ENCODE measurements at places on chromosomes 12 and 14.

DNA sequence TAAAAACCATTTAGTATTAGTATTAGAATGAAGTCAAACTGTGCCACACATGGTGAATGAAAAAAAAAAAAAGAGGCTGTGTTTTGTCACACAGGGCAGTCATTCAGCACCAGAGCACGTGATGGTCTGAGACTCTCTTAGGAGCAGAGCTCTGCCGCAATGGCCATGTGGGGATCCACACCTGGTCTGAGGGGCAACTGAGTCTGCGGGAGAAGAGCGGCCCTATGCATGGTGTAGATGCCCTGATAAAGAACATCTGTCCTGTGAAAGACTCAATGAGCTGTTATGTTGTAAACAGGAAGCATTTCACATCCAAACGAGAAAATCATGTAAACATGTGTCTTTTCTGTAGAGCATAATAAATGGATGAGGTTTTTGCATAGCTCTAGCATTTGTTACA lies 12.2 kb upstream of the BDKRB1 start:
- DNase-seq = no peak

GRCh38 chr12:105315130-105315529 lies 15.4 kb upstream of the C12orf75 start:
- DNase-seq = no peak

DNA sequence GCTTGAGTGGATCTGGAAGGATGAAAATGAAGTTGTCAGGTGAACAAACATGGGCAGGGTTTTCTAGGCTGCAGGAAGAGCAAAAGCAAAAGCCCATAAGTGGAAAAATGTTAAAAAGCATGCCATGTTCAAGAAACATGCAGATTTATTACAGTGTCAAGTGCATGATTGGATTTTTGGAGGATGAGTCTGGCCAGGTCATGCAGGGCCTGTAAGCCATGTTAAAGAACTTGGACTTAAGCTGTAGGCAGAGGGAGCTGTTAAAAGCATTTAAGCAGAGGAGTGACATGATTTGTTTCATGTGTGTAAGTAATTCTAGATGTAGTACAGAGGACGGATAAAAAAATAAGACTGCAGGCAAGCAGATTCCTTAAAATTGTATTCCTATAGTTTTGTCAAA lies 16.3 kb upstream of the SINHCAF start:
- no peak for DNase-seq

DNA sequence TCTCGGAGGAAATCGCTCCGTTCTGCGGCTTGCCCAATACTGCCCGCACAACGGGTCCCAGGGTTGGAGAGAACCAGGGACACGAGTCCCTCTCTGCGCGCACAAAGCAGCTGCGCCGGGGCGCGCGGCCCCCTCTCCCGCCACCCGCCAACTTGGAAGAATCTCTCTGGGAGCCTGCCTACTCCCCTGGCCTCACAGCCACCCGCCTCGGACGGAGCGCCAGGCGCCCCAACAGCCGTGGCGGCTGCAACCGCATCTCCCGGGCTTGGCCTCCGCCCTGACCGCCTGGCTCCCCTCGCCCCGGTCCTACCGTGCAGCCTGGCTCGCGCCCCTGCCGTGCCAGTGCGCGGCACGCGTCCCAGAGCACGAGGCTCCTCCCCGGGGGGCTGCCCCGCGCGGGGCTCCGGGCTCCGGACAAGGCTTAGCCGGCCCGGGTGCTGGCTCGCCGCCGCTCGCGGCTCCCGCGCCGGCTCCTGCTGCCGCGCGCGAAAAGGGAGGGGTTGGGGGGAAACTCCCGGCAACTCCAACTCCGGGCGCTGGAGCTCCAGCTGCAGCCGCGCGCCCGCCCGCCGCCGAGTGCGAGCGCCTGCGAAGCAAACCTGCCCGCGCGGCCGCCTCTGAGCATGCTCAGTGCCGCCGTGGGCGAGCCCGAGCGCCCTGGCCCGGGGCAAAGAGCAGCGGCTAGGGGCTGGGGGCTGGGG lies at the start of gene STXBP6:
Gene STXBP6, minus strand, starts transcription at position 580 of the 701 bp plus-strand sequence. CDS start 75,329 bp downstream, outside the sequence.
- DNase-seq = peak; percentile 74

- DNase-seq = no peak
Observed at GRCh38 chr14:104382361-104383087, 197.0 kb upstream of the C14orf180 start.

DNA sequence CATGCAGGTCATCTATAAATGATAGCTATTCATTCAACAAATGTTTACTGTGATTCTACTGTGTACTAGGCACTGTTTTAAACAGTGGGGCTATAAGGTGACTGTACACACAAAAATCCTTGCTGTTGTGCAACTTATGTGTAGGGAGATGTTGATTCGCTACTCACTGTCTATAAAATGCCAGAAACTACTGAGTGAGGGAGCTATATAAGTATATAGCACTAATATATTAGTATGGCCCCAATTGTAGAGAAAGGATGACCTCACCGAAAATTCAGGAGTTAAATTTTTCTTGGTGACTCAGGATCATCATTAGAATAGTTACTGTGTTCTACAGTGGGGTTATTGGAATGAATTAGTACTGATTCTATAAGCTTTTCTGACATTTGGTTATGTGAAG lies 117.4 kb downstream of the TGFB3 start:
- no peak for DNase-seq

- DNase-seq = no peak
Observed at GRCh38 chr12:109016978-109017377, 3.9 kb downstream of the SVOP start.

DNA sequence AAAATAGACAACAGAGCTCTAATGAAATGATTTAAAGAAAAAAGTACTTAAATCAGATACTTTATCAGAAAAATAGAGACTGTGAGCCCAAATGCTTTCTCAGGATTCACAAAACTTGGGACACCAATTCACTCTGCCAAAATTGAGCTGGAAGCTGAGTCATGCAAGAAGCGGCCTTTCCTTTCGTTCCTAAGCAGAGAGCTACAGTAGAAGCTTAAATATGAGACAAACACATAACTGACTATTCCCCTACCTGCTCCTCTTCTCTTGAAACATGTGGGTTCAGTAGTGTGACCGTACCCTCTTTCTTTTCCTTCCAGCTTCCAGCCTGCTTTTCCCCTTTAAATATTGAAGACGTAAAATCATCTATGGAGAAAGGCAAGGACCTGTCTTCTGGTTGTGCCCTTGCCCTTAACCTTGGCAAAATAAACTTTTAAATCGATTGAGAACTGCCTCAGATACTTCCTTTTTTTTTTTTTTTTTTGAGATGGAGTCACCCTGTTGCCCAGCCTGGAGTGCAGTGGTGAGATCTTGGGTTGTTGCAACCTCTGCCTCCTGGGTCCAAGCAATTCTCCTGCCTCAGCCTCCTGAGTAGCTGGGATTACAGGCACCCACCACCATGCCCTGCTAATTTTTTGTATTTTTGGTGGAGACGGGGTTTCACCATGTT lies 4.4 kb upstream of the SDS start:
- no peak for DNase-seq

DNA sequence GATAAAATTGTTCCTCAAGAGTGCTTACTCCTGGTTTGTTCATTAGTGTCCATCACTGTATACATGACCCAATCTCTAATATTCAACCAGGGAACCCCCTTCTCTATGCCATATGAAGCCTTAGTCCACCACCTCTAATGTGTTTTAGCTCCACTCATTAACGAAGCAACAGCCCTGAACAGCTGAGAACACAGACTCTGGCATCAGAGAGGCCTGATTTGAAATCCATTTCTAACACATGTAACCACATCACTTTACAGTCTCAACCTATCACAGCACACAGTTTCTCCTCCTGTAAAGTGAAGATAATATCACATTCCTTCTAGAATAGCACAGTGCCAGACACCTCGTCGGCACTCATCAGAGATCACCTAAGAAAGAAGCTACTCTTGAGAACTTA lies 64.3 kb downstream of the C2CD5 start:
- no peak for DNase-seq

DNA sequence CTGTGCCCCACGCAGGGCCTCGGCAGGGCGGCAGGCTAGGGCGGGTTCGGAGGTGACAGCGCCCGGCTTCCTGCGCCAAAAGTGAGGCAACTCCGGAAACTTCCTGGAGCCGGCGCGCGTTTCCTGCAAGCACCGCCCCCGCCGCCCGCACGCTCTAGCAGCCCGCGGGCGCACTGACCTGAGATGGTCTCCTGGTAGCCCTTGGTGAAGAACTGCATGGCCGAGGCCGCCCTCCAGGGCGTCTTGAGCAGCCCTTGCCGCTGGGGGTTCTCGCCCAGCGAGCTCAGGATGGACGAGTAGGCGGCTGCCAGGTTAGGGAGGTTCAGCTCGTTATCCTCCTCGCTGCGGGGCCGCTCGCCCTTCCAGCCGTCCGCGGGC lies 494 bp downstream of the GCH1 start:
- DNase-seq = peak; percentile 70

GRCh38 chr12:13337791-13338190 lies 141.3 kb downstream of the EMP1 start:
- DNase-seq = no peak

DNA sequence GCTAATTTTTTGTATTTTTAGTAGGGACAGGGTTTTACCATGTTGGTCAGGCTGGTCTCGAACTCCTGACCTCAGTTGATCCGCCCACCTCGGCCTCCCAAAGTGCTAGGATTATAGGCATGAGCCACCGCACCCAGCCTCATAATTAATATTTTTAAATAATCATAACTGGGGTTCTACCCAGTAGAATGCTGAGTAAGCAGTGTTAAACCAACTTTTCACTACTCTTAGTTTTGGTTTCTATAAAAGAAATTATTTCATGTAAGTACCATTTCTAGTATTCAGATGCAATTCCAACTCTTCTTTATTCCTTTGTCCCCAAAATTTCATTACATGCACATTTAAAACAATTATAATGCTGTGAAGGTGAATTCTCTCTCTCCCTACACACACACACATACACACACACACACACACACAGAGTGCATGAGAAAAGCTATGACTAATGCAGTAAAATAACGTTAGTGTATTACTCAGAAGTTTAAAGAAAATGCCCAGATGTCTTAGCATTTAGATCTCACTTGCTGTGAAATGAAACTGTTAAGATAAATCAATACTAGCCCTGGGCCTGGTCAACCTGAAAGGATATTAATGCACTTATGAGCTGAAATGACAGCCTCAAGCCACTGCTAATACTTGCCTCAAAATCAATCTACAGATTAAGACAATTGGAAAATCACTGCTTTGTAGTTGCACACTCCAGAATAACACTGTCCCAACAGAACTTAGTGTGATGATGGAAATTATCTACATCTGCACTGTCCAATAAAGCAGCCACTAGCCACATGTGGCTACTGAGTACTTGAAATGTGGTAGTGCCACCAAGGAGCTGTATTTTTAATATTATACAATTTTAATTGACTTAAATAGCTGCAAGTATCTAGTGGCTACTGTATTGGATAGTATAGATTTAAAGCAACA lies 36.0 kb downstream of the PTPN21 start:
- DNase-seq = no peak

GRCh38 chr12:2295941-2296461 lies 243.2 kb downstream of the CACNA1C start:
- DNase-seq = no peak

- DNase-seq = no peak
Observed at GRCh38 chr14:56752428-56752827, 57.9 kb downstream of the OTX2 start.

GRCh38 chr12:54700301-54700700 lies 52.1 kb upstream of the DCD start:
- no peak for DNase-seq

DNA sequence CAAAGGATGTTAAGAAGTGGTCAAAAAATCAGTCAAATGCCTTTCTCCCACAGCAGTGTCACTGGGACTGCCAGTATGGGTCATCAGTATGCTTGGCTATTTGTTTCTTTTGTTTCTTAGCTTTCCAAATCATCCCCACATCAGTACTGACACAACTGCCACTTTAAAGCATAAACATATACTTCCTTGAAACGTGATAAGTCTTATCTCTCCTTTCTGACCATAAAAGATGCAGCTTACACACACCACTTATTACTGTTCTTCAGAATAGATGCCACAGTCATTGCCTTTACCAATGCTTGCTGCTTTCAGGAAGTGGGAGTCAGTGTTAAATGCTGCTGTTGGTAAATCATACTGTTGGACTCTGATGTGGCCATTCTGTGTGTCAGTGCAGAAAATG lies 18.6 kb upstream of the GARIN2 start:
- no peak for DNase-seq

GRCh38 chr12:13379531-13380188 lies 183.1 kb downstream of the EMP1 start:
- DNase-seq = no peak

- no peak for DNase-seq
Observed at GRCh38 chr12:102419094-102419764, 61.1 kb downstream of the IGF1 start.

GRCh38 chr14:77741438-77741837 lies 19.5 kb downstream of the SNW1 start:
- no peak for DNase-seq

DNA sequence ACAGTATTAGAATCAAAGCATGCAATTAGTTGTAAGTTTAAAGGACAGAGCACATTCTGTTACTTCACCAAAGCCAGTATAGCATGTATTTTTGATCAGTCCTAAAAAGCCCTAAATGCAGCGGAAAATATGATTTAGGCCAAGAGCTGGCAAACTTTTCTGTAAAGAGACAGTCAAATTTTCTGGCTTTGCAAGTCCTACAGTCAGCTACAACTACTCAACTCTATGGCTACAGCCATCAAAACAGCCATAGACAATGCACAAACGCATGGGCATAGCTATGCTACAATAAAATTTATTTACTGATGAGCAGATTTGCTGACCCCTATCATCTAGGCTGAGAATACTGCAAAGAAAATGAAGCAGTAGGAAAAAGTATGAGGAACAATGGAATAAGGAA lies 52.9 kb downstream of the ATXN2 start:
- no peak for DNase-seq

DNA sequence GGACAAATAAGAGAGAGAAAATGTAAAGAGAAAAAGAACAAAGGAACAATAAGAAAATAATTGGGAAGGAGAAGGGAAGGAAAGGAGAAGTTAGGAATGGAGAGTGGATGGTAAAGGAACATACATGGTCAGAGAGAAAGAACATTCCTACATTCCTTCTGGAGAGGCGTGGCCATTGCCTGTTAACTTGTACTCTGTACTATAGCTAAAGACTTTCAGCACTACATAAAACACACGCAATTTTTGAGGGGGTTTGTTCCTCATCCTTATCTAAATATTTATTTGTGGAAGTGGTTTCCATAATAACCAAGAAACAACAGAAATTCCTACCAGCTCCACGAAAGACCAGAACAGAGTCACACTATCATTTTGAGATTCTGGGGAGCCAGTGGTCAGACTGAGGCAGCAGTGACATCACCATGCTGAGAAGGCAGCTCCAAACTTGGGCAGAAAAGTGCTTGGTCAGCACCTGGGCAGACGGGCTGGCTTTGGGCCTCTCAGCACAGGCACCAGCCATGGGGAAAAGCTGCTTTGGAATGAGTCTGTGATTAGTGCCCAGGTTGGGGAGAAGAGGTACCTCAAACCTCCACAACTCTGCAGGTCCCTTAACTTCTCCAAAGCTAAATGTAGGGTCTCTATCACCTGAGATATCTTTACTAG lies 125.9 kb upstream of the NTF3 start:
- DNase-seq = no peak

DNA sequence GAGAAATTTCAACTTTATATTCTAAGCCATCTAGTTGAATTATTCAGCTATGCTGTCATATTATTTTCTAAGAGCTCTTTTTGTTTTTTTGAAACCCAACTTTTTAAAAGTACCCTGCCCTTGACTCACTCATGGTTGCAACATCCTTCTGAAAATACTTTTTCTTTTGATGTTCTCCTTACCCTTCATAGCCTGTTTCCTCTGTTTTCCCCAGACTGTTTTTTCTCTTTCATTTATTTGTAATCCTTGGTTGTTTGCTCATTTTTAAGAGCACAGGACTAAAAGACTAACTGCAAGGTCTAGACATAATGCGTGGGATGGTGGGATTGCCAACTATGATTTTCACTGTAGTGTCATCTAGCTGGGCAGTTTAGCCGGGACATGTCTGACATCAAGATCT lies 21.2 kb upstream of the CDKL1 start:
- no peak for DNase-seq
